ENCODE measurements at places on chromosomes 1 and 21. TPM values are rescaled to one million over a fixed set of nuclear protein-coding genes. Genes with fewer than 3 reads are reported as not detected.

Gene RNF223
- total RNA-seq, result not detected

Gene SPRR2E
- not detected for total RNA-seq

GRCh38 chr21:8991088-8991907 lies 1530.1 kb upstream of the TPTE start:
- H3K4me3 ChIP-seq, result no peak overlapping the region
- H3K27ac ChIP-seq, result no peak overlapping the region
- H3K27me3 ChIP-seq, result no peaks in the 10 kb centered on the region
- DNase-seq, result no peak
- H3K36me3 ChIP-seq, result no peaks in the 10 kb centered on the region
- no peaks in the 10 kb centered on the region for H3K4me1 ChIP-seq

- DNase-seq, result peak; percentile 15
- H3K4me1 ChIP-seq, result peaks cover 22% of the 10 kb centered on the region
- H3K27ac ChIP-seq, result no peak overlapping the region
- H3K27me3 ChIP-seq, result no peaks in the 10 kb centered on the region
Measured at GRCh38 chr1:227888404-227889046, 59.2 kb downstream of the WNT9A start.

Gene DARS2
- 26.3 TPM for total RNA-seq

Gene KIAA0040
- 80.2 TPM for total RNA-seq

DNA sequence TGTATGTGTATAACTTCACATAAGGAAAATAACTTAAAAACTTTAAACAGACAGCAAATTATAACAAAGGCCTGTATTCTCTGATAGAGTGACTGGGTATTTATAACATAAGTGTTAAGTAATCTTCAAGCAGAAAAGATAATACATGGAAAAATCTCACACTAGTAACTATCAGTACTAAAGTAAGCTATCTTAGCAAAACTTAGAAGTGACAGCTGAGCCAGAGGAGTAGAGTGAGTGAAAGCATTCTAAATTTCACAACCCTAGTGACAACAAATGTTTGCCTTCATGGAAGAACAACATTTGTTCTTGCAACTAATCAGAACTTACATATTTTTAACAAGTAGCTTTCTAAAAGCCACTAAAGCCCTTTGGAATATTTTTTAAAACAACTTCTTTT lies 74.5 kb upstream of the B3GALT2 start:
- peaks cover 27% of the 10 kb centered on the region for H3K36me3 ChIP-seq
- DNase-seq, result no peak
- peaks cover 9% of the 10 kb centered on the region for H3K4me1 ChIP-seq
- no peak overlapping the region for H3K4me3 ChIP-seq
- H3K27ac ChIP-seq, result no peak overlapping the region
- no peaks in the 10 kb centered on the region for H3K27me3 ChIP-seq

DNA sequence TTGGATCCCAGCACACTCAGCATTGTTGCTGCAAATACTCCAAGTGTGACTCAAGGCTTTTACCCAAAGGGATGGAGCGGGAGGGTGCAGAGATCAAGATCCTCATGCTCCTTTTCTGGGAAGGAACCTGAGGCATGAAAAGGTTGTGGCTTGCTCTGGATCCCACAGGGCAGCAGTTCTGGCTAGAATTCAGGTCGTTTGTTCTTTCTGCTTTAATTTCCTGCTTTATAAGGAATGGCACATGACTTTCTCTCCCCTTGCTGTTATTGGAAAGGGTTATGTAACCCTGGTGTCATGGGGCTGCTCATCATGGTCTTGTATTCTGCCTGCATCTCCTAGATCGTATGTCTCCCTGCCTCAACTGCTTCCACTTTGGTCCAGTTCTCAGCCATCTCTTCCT lies 101.6 kb downstream of the NOS1AP start:
- peaks cover 5% of the 10 kb centered on the region for H3K27me3 ChIP-seq
- H3K36me3 ChIP-seq, result no peaks in the 10 kb centered on the region
- H3K4me1 ChIP-seq, result no peaks in the 10 kb centered on the region
- H3K4me3 ChIP-seq, result no peak overlapping the region
- H3K27ac ChIP-seq, result no peak overlapping the region

- DNase-seq, result no peak
- no peak overlapping the region for H3K27ac ChIP-seq
- H3K4me3 ChIP-seq, result no peak overlapping the region
- peaks cover 22% of the 10 kb centered on the region for H3K27me3 ChIP-seq
- no peaks in the 10 kb centered on the region for H3K4me1 ChIP-seq
- no peaks in the 10 kb centered on the region for H3K36me3 ChIP-seq
Measured at GRCh38 chr21:35540950-35541638, 492.0 kb upstream of the RUNX1 start.

DNA sequence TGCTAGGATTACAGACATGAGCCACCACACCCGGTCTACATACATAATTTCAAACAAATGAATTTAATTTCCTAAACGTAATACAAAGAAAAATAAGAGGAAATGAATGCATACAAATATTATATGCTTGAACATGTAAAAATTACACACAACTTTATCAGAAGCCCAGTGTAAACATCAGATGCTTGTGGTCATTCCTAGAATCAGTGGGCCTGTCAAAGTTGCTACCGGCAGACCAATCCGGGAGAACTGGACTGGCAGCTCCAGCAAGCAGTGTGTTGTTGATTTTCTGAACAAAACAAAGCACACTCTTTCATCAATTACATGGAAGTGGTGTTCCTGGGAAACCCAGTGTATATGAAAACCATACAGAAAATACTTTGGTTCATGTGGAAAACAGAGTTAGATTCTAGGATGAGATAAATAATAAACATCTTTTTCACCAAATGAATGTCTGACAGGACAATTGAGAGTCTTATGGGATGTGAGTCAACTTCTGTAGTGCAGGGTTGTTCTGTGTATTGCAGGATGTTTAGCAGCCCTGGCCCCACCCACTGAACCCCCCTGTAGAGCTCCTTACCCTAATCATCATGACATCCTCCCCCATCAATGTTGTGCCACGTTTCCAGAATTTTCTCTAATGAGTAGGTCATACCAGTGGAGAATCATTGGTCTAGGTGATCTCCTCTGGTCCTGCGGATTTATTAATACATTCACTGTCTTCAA lies 33.8 kb downstream of the MFSD2A start:
- H3K4me1 ChIP-seq, result peaks cover 6% of the 10 kb centered on the region
- no peak for DNase-seq
- H3K27me3 ChIP-seq, result no peaks in the 10 kb centered on the region
- H3K4me3 ChIP-seq, result no peak overlapping the region

Gene FCRLB
- 0.43 TPM for total RNA-seq

Gene HSD3B2
- not detected for total RNA-seq

GRCh38 chr1:244865028-244865371 lies 657 bp upstream of the HNRNPU start:
- peaks cover 35% of the 10 kb centered on the region for H3K36me3 ChIP-seq
- H3K4me3 ChIP-seq, result peak overlapping the region; percentile 81
- peak; percentile 36 for DNase-seq
- peak overlapping the region; percentile 94 for H3K27ac ChIP-seq

Gene NR1I3
- not detected for total RNA-seq

Gene AGMAT
- 7.9 TPM for total RNA-seq

Gene G0S2
- 7.3 TPM for total RNA-seq

GRCh38 chr1:68255301-68255700 lies 23.0 kb upstream of the WLS start:
- H3K27ac ChIP-seq, result no peak overlapping the region
- no peak overlapping the region for H3K4me3 ChIP-seq
- no peaks in the 10 kb centered on the region for H3K27me3 ChIP-seq
- H3K36me3 ChIP-seq, result no peaks in the 10 kb centered on the region

DNA sequence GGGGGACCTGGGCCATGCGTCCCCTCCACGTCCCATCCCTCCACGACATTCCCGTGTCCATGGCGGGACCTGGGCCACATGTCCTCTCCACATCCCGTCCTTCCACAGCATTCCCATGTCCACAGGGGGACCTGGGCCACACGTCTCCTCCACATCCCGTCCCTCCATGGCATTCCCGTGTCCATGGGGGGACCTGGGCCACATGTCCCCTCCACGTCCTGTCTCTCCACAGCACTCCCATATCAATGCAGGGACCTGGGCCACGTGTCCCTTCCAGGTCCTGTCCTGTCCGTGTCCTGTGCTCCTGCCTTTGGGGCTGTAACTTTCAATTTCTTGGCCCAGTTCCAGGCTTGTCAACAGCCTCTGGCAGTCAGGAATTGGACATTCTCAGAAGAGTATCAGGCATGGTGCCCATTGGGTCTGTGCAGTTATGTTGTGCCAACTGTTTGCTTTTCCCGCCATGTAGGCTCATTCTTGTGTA lies 47.1 kb downstream of the WNT9A start:
- no peaks in the 10 kb centered on the region for H3K27me3 ChIP-seq
- DNase-seq, result no peak
- no peak overlapping the region for H3K27ac ChIP-seq
- H3K4me3 ChIP-seq, result no peak overlapping the region
- no peaks in the 10 kb centered on the region for H3K4me1 ChIP-seq

Gene SPRR2F
- total RNA-seq, result not detected

GRCh38 chr1:61389926-61390845 lies 307.8 kb downstream of the NFIA start:
- H3K4me1 ChIP-seq, result peaks cover 23% of the 10 kb centered on the region
- H3K36me3 ChIP-seq, result peaks cover 4% of the 10 kb centered on the region
- no peak overlapping the region for H3K4me3 ChIP-seq
- H3K27ac ChIP-seq, result no peak overlapping the region
- no peak for DNase-seq

Gene PLPP3
- not detected for total RNA-seq

Gene WDR77
- 26.3 TPM for total RNA-seq

Gene TOR1AIP2
- total RNA-seq, result 45.7 TPM
